ENCODE measurements at places on chromosomes 5 and 9.

GRCh38 chr5:113748403-113748802, 234.9 kb downstream of the YTHDC2 start:
- no peak for DNase-seq

DNA sequence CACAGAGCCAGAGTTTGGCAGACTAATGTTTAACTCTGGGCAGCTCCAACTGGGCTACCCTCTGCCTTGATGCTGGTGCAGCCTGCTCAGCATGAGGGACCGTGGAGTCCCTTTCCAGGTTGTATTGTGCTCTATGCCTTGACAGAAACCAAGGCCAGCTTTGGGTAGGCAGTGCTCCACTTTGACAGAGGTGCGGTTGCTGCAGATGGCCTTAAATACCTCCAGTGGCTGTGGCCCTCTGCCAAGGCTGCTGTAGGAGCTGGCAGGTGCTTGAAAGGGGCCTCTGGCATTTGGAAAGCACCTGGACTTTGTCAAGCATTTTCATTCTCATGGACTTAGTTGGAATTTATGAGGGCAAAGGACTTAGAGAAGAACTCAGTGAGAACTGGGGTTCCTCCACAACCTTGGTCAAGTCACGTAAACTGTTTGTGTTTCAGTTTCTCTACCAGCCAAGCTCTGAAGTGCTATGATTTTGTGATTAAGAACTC, 249.7 kb upstream of the ZNF462 start:
- DNase-seq, result peak; percentile 3

DNA sequence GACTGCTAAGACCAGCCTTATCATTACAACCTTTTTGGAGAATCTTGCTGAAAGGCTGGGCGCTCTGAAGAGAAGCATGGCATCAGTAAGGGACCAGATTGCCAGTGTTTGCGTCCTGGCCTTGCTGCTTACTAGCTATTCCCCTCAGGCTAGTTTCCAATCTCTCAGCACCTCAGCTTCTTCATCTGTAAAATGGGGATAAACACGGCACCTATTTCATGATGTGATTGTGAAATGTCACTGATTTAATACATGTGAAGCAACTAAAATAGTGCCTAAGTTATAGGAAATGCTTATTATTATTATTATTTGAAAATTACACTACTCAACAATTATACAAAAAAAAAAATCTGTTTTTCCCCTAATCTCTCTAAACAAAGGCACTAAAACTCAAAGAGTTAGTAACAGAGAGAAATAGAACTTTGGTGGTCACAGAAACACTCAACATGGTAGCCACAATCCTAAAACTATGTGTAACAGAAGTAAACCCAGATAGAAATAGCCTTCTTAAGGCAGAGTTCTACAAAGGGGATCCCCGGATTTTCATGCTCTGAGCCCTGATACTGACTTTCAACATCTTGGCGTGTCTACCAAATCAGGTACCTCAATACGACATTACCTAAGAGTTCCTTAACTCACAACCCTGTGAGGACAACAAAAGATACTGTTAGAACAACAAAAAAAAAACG, 62.0 kb downstream of the ENC1 start:
- DNase-seq, result no peak

GRCh38 chr5:40441733-40442132, 238.0 kb upstream of the PTGER4 start:
- no peak for DNase-seq

GRCh38 chr9:137590123-137590468, 216 bp downstream of the ZMYND19 start:
- DNase-seq, result no peak

GRCh38 chr9:87263291-87263690, 234.4 kb upstream of the DAPK1 start:
- DNase-seq, result no peak

- no peak for DNase-seq
Observed at GRCh38 chr9:32603914-32604852, 31.2 kb upstream of the NDUFB6 start.

- no peak for DNase-seq
Observed at GRCh38 chr5:154962494-154962893, 21.6 kb downstream of the MRPL22 start.

GRCh38 chr9:134386951-134387831, 60.9 kb downstream of the RXRA start:
- DNase-seq, result no peak

GRCh38 chr9:10235376-10235775, 377.4 kb downstream of the PTPRD start:
- DNase-seq, result no peak

DNA sequence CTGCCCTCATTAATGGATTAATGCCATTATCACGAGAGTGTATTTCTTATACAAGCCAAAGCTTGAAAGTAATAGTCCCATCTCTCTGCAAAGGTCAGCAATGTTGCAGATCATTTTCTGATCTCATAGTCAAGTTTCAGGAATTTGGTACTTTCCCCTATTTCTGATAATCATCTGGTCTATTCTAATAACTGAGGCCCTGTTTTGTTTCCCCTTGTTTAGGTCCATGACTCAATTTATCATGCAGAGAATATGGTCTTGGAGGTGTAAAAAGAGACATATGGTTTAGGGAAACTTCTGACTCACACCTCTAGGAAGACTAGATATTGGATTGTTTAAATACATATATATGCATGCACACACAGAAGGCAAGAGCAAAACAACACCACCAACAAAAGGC, 339.3 kb upstream of the NUDT12 start:
- DNase-seq, result no peak

DNA sequence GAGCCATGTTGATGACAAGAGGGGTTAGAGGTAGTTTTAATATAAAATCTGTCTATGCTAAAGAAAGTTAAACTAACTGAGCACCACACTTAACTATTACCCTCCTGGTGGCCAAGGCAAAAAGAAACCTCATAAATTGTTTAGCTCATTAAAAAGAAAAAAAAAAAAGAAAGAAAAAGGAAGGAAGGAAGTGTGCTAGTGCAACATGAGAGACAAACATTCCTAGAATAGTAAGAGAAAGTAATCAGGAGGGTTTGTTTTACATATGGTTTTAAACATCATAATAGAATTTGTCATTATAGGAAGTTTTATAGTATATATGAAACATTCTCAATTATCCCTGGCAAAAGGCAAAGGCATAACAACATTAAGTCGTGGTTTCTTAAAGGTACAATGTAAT, 152.3 kb downstream of the SNX18 start:
- DNase-seq, result no peak

GRCh38 chr9:19028835-19029451, 4.1 kb downstream of the SAXO1 start:
- peak; percentile 76 for DNase-seq

GRCh38 chr9:137229903-137230704, 597 bp upstream of the SLC34A3 start:
- no peak for DNase-seq

GRCh38 chr5:19554524-19554923, 433.5 kb downstream of the CDH18 start:
- no peak for DNase-seq

GRCh38 chr9:69945671-69946141, 97.9 kb upstream of the MAMDC2 start:
- DNase-seq, result no peak

DNA sequence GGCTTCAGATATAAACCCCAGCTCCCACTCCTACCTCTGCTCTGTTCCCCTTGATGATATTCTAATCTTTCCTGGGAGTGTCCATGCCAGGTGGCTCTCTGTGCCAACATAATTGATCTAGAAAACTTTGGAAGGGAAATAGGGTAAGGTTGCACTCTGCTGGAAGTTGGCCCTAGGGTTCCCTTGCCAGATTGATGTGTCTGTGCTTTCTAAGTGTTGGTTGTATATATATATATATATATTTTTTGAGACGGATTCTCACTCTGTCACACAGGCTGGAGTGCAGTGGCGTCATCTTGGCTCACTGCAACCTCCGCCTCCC, 23.6 kb downstream of the ACTL7B start:
- no peak for DNase-seq

DNA sequence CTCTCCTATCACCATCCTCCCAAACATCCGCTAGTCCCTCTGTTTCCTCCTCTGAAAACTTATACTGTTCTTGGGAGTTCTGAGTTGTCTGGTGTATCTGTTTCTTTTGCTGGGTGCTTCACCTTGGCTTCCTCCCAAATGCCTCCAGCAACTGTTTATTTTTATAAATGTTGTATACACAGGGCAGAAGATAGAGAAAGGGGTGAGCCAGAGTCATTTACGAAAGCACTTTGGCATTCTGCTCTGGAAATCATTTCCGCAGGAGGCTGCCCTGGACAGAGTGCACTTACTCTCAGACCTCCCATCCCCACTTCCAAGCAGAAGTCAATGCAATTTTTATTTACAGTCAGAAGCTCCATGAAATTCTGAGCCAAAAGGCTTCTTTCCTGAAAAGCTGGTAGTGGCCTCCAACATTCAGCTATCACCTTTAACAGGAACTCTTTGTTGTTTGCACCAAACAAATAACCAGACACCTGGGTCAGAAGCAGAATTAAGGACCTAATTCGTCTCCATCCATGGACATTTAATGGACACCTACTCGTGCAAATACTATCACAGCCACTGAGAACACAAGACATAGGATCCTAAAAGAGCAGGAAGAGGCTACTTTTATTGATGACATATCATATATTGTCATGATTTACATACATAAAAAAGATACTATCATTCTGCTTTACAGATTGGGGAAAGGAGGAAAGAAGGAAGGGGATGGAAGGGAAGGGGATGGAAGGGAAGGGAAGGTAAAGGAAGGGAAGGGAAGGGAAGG, 229.5 kb upstream of the PAPPA start:
- no peak for DNase-seq

DNA sequence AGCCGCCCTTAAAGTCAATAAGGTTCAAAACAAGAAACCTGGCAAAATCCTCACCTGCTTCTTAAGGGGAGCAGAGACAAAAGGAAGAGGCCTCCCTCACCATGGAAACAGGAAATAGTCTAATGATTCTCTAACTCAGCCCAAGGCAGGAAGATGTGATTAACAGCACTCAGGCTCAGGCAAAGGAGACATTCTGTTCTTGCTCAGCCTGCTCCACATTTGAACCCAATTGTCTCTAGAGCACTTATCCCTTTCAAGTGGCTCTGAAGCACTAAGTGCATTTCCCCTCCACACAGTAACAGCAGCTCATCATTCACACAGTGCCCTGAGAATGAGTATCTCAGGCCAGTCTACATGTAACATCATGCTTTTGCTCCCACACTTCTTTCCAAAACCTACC, 72.3 kb downstream of the NIPSNAP3B start:
- DNase-seq, result peak; percentile 95

GRCh38 chr9:8349901-8350300, 550.3 kb upstream of the DMAC1 start:
- DNase-seq, result no peak

GRCh38 chr9:113906411-113907110, 30.5 kb downstream of the ZNF618 start:
- DNase-seq, result no peak

DNA sequence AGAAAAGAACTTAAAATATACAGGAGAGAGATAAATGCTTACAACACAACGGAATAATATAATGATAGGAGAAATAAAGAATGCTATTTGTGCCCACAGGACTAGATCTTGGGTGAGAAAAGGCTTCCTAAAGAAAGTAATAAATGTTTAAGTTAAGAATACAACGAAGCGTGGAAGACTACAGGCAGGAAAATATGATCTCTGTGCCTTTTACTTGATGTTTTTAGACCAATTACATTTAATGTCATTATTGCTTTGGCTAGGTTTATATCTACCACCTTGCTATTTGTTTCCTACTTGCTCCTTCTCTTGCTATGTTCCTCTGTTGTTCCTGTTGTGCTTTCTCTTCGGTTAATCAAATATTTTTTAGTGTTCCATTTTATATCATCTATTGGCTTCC, 80.2 kb upstream of the GOLGA1 start:
- no peak for DNase-seq

GRCh38 chr9:35342221-35342958, 147.5 kb upstream of the RUSC2 start:
- no peak for DNase-seq

- DNase-seq, result no peak
Observed at GRCh38 chr5:72255237-72255636, 64.8 kb downstream of the MRPS27 start.

DNA sequence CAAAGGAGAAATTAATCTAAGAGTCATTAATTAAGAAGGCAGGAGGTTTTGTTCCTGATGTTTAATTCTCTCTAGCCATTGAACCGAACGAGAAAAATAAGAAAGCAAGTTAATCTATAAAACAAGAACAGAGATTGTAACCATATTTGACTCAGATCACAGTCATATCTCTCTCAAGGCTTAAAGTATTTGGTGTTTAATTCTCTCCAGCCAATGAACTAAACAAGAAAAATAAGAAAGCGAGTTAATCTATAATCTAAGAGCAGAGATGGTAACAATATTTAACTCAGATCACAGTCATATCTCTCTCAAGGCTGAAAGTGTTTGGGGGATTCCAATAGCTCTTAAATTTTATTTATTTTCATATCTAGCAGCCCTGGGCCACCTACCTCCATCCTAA, 74.4 kb upstream of the SHISAL2B start:
- no peak for DNase-seq

GRCh38 chr5:167049043-167049663, 1242.3 kb upstream of the WWC1 start:
- DNase-seq, result peak; percentile 57

DNA sequence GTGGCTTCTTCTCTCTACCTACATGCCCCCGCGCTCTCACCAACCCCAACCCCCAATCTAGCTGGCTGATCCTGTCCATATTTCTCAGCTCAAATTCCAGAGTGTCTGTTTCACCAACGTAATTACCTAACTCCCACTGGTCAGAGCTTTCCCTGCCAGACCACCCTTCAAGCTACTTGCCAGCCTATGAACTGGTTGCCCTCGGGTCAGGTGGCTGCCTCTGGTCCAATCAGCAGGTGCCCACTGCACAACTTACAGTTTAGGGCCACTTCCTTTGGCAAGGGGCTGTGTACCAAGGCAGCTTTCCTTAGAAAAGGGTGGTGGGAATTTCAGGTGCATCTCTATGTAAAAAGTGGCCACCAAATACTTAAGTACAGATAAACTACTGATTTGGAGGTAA, 92.2 kb upstream of the SLC30A5 start:
- no peak for DNase-seq
